EL (cell line): ENCODE measurements at places on chromosomes 12 and 14.

GRCh38 chr14:84785996-84786395 lies 743.9 kb upstream of the FLRT2 start:
- DNase-seq = no peak

DNA sequence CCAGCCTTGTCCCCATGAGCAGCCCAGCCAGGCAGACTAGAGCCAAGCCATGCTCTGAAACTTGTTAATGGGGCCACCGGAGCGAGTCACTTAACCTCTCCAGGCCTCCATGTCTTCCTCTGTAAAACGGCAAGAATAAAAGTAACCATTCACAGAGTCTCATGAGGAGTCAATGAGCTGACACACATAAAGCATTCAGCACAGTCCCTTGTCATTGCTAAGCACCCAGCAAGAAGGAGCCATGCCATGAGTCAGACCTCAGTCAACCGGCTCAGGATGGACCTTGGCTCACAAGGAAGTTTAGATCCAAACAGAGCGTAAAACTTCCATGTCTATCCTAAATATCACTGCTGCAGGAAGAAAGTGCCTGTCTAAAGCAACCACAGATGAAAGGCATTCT lies 10.6 kb downstream of the FICD start:
- peak; percentile 77 for DNase-seq

GRCh38 chr12:104604070-104604994 lies 147.6 kb downstream of the CHST11 start:
- peak; percentile 98 for DNase-seq

- no peak for DNase-seq
Observed at GRCh38 chr14:97395068-97395467, 597.9 kb downstream of the VRK1 start.

DNA sequence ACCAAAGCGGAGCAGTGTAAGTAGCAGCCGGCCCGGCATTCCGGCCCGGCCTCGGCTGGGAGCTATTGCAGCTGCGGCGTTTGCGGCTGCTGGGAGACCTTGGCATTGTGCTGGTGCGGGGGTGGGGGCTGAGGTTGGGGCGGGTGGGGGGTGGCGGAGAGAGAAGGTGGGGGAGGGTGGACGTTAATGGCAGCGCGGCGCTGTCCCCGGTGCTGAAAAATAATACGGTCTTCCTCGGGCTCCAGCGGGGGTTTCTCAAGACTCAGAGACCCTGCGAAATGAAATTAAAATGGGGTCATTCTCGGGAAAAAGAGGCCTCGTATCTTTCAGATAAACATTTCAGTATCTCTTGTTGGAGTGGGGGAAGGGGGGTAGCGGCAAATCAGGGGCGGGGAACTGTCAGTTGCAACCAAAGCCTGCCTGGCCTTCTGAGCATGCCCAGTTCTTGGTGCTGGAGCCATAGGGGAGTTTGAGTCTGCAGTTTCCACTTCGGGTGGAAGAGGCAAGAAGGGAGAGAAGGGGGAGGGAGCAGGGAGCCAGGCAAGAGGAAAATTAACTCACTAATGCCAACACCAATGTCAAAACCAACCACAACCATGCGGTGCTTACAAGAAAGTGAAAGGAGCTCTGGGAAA lies 414 bp downstream of the UNC79 start:
- no peak for DNase-seq

DNA sequence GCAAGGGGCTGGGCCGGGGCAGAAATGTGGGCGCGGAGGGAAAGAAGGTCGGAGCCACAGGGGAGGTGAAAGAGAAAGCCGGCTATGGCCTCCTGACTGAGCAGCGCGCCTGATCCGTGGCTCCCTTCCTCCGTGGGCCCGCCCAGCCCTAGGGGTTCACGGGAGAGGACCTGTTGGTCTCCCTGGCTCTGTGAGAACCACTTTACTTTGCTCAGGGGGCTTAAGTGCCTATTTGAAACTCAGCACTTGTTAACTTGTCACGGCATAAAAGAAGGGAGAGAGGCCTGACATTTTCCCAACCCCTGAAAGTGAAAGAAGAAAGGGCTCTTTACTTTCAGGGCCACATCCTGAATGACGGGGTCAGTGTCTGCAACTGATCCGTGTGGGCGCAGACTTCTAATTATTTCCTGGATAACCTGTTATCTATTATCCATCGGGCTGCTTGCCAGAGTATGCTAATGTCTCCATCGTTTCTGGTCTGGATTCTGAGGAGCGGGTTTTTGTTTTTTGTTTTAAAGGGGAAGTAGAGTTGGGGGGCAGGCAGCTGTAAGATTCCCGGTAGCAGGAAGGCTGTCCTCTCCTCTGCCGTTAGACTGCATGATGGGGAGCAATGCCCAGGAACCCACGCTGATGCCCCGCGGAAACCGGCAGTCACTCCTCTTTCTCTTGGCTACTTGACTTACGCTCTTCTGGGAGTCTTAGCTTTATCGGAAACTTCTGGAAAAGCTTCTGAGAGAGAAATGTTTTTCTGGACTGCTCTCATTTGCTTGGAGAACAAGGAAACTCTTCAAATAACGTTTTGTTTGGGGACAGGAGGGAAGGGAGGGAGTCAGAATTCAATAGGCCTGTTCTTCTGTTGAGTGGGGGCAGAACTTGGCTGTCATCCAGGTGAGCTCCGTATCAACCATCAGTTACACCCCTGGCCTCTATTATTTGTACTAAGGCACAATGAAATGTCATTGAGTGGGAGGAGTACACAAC lies 127.7 kb upstream of the MAX start:
- peak; percentile 54 for DNase-seq

DNA sequence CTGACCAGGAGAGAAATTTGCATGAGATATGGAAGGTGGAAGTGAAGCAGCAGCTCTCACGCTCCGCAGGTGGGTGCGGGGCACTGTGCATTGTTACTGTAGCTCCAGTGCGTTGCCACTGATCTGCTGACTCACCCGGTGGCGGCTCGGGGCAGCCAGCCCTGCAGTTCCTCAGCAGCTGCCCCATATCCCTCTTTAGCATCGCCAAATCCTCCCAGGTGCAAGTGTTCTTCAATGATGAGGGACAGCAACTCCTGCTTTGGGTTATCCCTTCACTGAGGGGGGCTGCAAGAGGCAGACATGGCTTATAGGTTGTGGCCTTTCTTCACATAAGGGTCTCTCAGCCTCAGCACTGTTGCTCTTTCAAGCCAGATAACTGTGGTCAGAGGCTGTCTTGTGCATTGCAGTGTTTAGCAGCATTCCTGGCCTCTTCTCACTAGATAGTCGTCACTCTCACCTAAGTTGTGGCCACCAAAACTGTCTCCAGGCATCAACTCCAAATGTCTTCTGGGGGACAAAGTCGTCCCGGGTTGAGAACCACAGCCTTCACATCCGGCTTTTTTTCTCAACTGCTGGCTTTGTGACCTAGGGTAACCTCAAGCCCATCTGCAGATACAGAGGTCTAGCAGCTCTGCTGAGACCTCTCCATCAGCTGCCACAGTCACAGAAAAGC lies 180.8 kb downstream of the EFCAB11 start:
- DNase-seq = peak; percentile 30

DNA sequence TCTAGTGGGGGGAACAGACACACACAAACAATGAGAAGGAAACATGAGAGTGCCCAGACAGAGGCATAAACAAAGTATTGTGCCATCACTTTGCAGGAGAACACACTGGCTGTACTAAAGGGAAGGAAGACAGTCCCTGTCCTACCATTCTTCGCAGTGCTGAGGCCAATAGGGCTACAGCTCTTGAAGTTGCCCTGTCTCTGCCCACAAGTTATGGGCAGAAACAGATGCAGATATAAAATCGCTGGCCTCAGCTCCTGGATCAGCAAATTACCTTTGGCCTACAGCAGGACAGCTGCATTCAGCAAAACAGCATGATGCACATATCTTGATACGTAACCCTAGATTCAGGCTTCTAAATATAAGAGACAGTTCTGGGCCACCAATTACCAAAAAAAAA lies 23.0 kb upstream of the PRKAB1 start:
- DNase-seq = no peak

GRCh38 chr12:121751749-121752351 lies 39.3 kb downstream of the TMEM120B start:
- DNase-seq = no peak

- no peak for DNase-seq
Observed at GRCh38 chr14:94217116-94217515, 43.0 kb downstream of the PPP4R4 start.

GRCh38 chr14:81433378-81433777 lies 33.3 kb upstream of the STON2 start:
- no peak for DNase-seq

- DNase-seq = peak; percentile 96
Observed at GRCh38 chr12:52243856-52244614, 11.0 kb downstream of the KRT7 start.

DNA sequence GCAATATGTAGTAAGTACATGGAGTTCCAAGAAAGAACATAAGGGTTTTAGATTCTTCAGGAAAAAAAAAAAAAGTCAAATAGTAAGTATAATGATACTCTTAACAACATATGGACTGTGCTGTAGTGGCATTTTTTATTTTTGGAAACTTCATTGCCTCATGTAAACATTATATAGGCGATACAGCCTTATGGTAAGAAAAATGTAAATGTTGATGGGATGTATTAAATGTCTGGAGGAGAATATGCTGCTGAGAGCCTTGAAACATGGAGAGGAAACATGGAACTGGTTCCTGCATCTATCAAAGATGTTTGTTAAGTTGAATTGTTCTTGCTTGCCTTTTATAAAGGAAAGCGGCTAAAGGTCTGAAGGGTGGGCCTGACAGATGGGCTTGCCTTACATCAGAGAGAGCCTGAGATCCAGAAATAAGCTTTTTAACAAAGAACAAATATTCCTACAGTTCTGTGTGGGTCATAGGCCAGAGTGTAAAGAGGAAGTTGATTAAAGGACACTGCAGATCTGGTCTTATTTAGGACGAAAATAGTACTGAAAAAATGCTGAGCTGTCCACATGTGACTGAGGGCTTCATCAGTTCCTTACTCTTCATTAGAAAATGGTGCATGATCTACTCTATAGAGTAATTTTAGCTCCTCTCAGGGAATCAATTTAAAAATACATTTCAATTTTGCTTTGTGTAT lies 448.1 kb upstream of the DCN start:
- no peak for DNase-seq

GRCh38 chr12:110846615-110847566 lies at the start of gene CCDC63:
CCDC63 (plus strand) TSS chr12:110846987; CDS start chr12:110852955, 5,968 bp downstream.
- peak; percentile 47 for DNase-seq

- DNase-seq = no peak
Observed at GRCh38 chr12:47990351-47991105, 13.7 kb downstream of the COL2A1 start.

GRCh38 chr14:53949201-53949600 lies 7.4 kb downstream of the BMP4 start:
- DNase-seq = no peak

DNA sequence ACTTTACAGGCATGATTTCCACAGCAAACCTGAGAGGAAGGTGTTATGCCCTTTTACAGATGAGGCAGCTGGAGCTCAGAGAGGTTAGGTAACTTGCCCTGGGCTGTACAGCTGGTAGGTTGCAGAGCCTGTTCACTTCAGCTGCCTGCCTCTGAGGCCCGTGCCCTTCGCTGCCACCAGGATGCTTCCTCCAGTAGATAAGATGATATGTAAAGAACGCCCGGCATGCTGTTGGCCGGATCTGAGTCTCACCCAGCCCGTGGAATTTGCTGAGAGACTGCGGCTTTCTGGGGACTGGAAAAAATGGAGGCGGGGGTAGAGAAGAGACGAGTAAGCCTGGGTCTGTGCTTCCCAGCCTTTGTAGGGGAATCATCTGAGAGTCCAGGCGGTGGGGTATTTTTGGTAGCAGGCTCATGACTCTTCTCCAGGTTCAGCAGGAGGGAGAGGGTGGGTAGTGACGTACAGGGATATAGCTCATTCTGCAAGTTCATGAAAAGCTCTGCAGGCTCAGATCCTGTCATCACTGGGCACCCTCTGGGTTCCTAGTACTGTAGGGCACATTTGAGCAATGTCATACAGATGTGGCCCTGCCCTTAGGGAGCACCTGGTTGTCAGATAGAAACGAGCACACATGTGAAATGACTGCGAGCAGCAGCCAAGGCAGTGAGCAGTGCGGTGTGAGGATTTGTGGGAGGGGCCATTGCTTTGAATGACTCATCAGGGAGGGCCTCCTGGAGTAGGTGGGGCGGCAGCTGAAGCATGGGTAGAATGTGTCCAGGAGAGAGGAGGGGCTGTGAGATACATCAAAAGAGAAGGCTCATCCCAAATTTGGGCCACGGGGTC lies 159.4 kb downstream of the TSPAN9 start:
- peak; percentile 54 for DNase-seq

- DNase-seq = no peak
Observed at GRCh38 chr14:49989966-49990365, 97.1 kb downstream of the ARF6 start.

- DNase-seq = no peak
Observed at GRCh38 chr12:49301760-49302159, 6.8 kb downstream of the PRPH start.

DNA sequence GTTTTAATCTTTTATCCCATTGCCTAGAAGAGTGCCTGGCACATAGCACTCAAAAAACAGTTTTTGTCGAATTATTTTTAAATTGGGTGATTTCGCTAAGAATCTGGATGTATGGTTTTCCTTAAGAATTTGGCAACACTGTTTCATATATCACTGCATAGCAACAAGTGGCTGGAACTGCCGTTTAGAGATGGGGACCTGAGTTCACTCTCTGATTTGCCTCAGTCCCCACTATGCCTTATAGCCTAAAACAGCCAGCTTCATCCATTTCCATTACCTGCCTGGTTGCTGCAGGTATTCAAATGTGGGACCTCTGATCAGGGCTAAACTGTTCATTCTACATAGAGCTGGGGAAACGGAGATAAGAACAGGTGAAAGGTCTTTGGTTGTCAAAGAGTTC lies 1.8 kb downstream of the HEBP1 start:
- DNase-seq = no peak

- DNase-seq = peak; percentile 8
Observed at GRCh38 chr14:57533214-57533613, 39.6 kb upstream of the CCDC198 start.
